ENCODE measurements at places on chromosomes 7 and 10.

DNA sequence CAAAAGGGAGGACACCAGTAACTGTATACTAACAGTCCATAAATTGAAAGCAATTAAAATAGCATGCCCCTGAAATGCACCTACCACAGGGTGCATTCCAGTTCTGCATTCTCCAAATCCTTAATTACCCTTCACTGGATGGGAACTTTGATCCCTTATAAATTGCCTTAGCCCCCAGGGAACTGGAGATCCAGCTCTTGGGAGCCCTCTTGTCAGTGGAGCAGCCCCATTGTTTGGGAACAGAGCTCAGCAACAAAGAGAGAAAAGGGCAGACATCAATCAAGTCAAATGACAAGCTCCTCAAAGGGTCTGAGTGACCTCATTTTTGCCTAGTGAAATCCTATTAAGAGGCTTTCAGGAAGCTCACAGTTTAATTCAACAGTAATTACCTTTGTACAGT lies 472.6 kb downstream of the XPNPEP1 start:
- DNase-seq, result no peak

DNA sequence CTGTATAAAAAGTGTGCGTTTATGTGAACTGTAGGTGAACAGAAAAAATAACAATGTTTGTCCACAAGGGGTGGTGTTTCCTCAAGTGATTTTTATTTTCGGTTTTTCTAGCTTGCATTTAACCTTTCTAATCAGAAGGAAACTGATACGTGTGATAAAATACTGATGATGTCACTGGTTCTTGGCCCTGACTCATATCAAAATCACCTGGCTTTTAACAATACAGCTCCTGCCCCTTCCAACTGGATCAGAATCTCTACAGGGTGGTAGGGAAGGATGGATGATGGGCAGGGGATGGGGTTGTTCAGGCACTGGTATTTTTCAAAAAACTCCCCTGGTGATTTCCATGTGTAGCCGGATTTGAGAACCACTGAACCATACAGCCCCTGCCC lies 10.9 kb downstream of the NPFFR1 start:
- peak; percentile 63 for DNase-seq

DNA sequence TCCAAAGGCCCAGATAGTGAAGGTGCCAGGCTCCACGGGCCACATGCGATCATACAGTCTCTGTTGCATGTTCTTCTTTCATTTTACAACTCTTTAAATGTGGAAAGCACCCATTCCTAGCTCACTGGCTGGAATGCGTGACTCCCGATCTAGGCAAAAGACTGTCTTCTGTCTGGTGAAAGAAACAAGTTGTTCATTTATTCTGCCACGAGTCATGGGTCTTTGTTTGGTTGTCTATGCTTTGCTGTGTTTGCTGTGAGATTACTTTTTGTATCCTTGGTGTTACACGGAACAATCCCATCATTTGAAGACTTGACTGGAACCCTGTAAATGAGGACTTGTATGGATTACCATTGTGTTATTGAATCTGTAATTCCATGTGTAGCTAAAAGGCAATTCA lies 41.9 kb downstream of the NPVF start:
- DNase-seq, result no peak

GRCh38 chr7:145082366-145083161 lies 246.7 kb upstream of the TPK1 start:
- DNase-seq, result no peak

GRCh38 chr7:105806592-105807447 lies 69.6 kb downstream of the ATXN7L1 start:
- DNase-seq, result peak; percentile 61

All from inflammatory macrophage treated with lipopolysaccharide for 4 hours (primary cell).